HS-27A (cell line): ENCODE measurements at places on chromosomes 11 and 22.

DNA sequence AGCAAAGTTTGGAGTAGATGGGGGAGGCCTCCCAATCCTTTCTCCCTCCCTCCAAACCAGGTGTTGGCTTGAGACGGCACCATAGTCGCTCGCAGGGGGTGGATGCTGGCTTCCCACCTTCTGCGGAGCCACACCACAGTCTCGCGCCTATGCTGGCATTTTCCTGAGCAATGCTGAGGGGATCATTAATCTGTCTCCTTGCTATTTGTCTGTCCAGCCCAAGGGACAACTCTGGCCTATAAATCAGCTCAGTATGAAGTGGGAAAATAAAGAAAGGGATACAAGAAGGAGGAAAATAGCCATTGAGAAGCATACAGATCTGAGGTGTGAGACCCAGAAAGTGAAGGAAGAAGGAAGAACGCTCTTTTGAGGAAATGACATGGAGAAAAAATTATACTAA lies 53.5 kb upstream of the CADM1 start:
- no peak for DNase-seq

GRCh38 chr11:114279792-114280546 lies 16.2 kb upstream of the NNMT start:
- DNase-seq: no peak

- DNase-seq: no peak
These were observed 36.3 kb upstream of the POLA2 start for GRCh38 chr11:65225279-65226102.

GRCh38 chr11:373716-374551 lies 4.6 kb downstream of the B4GALNT4 start:
- DNase-seq: no peak

DNA sequence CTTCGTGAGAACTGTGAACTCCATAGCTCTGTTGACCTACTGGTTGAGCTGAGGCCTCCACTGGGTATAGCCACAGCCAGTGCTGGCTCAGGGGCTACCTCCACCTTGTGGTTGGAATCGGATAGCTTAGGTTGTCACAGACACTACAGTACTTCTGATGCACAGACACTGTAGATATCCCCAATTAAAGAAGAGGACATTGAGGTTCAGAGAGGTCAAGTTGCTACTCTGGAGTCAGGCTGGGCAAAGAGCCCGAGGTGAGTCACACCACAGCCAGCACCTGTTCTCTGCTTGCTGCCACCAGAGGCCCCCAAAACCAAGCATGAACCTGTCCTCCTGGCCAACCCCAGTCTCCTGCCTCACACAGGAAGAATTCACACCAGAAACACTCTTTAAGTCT lies 5.4 kb downstream of the UFD1 start:
- DNase-seq: no peak

DNA sequence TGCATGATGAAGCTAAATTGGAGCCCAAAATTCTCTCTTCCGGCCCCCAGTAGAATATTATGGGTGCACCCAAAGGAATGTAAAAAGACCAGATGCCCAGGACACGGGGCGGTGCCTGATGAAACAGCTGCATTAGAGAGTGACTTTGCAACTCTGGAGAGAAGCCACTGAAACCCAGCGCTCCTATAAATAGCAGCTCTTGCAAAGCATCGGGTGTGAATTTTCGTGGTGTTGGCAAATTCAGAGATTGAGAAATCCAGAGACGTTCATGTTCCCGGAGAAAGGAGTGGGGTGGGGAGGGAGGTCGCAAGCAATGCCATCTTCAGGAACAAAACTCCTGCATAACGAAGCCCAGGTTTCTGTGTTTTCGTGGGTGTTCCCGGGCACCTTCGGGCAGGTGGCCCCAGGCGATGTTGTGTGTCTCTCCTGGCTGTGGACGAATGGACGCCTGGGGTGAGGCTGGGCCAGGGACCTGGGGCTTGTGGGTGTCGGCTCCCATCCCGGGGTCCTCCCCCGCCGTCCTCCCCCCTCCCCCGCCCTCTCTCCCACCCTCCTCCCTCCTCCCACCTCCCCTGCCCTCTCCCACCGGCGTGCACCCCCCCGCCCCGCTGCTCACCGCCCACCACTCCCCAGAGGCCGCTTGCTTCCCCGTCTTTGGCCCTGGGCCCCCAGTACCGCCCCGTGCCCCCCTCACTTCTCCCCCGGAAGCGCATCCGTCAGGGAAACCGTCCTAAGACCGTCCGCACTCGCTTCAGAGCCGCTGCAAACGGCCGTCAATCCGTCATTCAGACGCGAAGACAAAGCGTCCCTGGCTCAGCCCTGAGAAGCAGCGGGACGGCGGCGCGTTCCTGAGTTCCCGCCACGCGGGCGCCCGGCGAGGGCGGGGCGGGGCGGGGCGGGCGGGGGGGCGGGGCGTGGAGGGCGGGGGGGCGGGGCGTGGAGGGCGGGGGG lies 26.7 kb upstream of the TOLLIP start:
- DNase-seq: no peak

DNA sequence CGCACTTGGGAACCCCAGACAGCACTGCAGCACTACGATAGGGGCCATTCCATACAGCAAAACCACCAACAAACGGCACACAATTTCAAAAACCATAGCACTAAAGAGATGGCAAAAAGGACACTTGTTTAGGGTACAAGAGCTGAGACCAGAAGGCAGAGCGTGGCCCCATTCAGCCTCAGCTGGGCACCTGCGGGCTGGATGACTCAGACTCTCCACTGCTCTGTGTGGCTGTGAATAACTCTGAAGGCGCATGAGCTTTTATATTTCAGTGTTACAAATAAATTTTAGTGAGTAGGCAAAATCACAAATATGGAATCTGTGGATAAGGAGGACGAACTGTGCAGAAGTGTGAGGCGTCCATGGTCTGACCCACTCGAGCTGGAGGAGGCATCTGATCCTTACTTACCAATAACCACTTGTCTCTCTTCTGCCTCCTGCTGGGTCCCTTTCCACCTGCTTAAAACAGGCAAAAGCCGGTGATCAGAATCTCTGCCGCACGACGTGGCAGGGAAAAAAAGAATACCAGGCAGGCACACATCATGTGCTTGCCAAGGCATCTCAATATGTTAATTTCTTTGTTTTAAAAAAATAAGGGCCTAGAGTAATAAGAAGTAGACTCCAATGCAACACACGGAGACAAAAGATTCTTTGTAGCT lies 325.7 kb downstream of the SHANK2 start:
- DNase-seq: no peak

DNA sequence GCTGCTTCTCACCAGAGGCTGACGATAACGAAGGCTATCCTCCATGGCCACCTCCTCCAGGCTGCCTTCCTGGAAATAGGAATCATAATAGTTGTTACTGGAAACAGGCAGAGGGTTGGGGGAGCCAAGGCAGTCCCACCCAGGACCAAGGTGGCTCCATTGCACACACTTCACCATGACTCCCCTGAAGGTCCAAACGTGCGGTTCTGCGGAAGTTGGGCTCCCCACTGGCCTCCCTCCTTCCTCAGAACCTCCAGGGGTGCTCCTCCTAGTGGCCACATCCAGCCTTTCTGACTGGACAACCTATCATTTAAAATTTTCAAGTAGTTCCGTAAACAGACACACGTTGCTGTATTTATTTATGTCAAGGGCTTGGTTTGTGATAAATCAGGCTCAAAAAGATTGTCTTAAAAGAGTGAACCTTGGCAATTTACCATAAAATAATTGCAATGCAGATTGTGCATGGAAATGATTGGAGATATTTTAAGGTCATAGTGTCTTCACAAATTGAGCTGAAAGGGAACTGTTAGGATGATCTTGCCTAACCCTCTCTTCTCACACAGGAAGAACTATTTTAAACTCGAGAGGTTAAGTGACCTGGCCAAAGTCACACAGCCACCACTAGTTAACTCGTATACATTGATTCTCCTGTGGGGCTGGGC lies 1.4 kb upstream of the TCN2 start:
- DNase-seq: no peak

DNA sequence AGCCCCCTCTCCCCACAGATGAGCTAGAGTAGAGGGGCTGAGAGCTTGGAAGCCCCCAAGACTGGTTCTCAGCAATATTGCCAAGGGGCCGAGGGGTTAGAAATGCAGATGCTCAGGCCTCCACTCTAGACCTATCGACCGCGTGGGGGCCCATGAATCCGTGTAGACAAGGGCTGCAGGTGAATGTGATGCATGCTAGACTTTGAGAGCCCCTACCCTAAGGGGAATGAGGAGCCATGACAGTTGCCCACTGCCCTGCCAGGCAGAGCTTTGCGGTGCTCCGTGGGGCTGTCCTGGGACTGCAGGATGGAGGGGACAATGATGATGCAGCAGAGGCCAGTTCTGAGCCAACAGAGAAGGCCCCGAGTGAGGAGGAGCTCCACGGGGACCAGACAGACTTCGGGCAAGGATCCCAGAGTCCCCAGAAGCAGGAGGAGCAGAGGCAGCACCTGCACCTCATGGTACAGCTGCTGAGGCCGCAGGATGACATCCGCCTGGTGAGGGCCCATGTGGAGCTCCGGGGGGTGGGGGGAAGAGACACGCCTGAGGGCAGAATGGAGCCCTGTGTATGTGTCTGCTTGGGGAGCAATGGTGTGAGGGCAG lies 1.3 kb downstream of the SSH3 start:
- DNase-seq: no peak

DNA sequence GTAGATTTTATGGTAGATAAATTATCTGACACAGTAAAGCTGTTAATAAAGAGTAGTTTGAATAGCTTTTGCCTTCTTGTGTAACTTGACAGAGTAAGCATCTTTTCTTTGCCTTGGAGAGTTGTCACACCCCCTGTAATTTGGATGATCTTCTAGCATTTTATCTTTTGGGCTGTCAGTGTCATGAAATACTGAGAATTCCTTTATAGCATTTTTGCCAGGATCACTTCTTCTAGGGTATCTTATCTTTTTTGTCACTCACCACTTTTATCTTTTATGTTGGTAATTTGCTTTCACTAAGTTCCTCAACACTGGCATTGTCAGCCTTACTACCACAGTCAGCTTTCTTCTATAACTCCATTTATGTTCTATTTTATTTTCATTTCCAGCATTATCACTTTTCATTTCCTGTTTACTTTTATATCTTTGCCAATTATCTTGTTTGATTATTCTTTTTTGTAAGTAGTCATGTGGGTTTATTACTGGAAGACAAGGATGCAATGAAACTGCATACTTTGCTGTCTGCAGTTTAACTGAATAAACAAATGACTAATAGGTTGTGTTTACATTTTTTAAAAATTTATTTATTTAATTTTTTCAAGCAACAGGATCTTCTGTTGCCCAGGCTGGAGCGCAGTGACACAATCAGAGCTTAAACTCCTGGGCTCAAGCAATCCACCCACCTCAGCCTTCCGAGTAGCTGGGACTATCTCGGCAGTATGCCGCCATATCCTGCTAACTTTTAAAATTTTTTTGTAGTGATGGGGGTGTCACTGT lies 28.1 kb upstream of the ACAT1 start:
- no peak for DNase-seq

DNA sequence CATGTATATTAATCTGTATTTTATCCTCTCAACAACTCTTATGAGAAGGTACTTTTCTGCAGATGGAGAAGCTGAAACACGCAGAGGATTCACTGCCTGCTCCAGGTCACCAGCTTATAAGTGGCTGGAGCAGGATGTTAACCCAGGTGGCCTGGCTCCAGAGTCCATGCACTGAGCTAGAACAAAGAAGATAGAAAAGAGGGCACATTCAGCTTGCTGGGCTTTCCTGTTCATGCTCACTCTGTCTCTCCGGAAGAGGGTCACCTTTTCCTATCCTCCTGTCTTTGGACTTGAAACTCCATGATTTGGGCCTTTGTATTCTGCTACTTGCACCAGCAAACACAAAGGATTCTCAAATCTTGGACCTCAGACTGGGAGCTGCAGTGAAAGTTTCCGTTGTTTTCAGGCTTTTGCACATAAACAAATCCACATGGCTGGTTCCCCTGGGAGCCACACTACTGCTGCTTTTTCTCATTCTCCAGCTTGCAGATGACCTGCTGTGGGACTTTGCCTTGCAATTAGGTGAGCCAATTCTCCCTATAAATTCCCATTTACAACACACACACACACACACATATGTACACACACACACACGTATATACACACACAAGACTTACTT lies 117.3 kb upstream of the GRK3 start:
- no peak for DNase-seq

- DNase-seq: no peak
These were observed 24.1 kb downstream of the APOL3 start for GRCh38 chr22:36136475-36136874.

DNA sequence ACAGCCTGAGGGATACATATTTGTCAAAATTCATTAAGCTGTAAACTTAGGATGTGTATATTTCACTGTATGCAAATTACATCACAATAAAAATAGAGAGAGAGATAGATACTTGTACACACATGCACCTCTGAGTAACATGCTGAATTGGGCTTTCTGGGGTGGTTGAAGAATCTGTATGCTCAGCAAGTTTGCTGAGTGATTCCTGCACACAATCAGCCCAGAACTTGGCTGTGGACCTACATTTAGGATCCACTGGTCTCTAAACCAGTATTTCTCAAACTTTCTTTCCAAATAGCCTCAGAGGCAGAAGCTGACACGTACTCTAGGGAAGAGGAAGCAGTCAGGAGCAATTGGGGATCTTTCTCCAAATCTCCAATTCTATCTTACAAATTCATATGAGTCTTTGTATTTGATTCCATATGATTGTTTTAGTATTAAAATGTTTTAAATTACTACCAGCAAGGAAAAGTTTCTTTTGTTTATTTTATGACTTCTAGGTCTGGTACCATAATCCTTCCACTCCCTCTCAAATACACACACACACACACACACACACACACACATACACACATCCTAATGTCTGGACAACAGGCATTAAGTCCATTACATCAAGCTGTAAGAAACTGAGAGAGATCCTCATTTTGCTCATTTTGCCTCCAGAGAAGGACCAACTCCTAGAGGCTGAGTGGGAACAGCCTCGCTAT lies 20.0 kb downstream of the SYT13 start:
- DNase-seq: no peak

- DNase-seq: no peak
These were observed 76.8 kb downstream of the C11orf58 start for GRCh38 chr11:16815047-16815767.

DNA sequence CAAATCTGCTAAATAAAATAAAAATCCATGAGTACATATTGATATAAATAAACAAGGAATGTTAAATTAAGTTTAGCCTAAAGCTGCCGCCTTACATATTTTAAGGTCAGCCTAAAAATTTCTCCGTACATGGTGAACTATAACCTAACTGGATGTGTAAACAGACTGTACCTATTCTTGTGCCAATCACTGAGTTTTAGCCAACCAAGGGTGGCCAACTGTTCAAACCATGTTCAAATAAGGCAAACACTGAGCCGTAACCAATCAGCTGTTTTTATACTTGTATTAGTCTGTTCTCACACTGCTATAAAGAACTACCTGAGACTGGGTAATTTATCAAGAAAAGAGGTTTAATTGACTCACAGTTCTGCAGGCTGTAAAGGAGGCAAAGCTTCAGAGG lies 8.6 kb upstream of the QSER1 start:
- DNase-seq: no peak

GRCh38 chr11:73317803-73318202 lies 9.7 kb downstream of the ARHGEF17 start:
- no peak for DNase-seq

- no peak for DNase-seq
These were observed 497.1 kb downstream of the BRD1 start for GRCh38 chr22:49330421-49331222.

GRCh38 chr11:59559886-59560285 lies 48.5 kb downstream of the OR4D9 start:
- DNase-seq: no peak
